ENCODE measurements at places on chromosomes 4 and X. TPM values are rescaled to one million over a fixed set of nuclear protein-coding genes. Genes with fewer than 3 reads are reported as not detected.

Gene IDUA
- polyA plus RNA-seq: 13.2 TPM

- DNase-seq: no peak
These were observed 26.9 kb downstream of the GK2 start for GRCh38 chr4:79381161-79381560.

Gene FREM3
- not detected for polyA plus RNA-seq

- DNase-seq: no peak
These were observed 106.8 kb upstream of the SLC4A4 start for GRCh38 chr4:71232056-71232430.

- no peak for DNase-seq
These were observed 147.8 kb downstream of the ARHGAP10 start for GRCh38 chr4:147879676-147880075.

DNA sequence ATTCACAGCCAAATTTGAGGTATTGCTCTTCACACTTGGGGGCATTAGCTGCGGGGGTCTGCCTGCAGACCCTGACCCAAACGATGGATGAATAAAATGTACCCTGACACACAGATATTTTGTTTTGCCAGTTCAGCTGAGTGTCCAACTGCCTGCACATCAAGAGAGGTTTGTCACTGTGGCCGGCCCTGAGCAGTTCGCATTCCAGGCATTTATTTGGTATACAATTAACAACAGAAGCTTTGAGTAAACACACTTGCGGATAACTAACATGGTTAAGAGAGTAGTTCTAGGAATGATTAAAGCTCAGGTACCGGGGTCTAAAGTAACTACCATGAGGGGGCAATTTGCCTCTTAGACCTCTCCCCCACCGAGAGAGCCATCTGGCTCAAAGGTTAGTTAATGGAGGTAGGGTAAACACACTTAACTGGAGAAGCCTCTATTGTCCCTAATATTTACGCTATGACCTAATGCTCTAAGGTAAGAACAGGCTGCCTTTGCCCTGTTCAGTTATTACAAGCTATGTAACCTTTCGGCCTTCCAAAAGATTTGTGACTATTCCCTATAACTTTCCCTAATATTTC is 162.0 kb downstream of the SNCA start:
- no peak for DNase-seq

Gene ALPK1
- 11.8 TPM for polyA plus RNA-seq

- no peak for DNase-seq
These were observed 12.7 kb upstream of the CXCL8 start for GRCh38 chr4:73727685-73728084.

GRCh38 chr4:175504318-175504717 is 307.7 kb downstream of the GPM6A start:
- DNase-seq: no peak

GRCh38 chrX:1226249-1226648 is 13.8 kb upstream of the CRLF2 start:
- DNase-seq: no peak

DNA sequence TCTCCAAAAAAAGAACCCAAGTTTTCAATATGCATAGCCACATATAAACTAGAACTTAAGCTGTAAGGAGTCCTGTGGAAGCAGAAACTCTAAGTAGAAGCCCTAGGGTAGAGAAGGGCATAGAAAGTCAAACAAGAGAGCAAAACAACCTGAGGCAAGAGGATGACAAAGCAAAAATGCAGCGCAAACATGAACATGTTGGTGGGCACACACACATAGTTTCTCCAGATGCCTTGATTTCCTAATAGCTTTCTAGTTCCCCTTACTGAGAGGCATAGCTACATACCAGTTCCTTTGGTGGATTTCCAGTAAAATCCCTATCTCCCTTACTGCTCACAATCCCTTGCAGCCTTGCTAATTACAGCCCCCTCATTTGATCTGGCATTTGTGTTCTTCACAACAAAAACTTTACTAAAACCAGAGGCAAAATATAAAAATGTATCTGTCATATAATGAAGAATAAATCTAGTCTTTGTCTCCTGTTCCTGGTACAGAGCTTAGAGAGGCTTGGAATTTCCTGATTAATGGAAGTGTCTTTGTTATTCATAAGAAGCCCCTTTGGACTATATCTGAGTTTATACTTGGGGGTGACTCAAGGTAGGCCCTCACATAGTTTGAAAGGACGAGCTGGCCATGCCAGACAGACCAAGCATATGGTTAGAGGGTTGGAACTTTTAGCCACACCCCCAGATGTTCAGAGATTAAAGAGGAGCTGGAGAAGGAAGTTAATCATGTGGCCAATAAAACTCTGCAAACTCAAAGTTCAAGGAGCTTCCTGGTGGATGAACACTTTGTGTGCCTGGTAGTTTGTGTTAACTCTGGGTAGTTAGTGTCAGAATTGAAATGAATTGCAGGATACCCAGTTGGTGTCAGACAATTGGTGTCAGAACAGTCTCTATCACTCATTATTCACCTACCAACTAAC is 52.7 kb upstream of the ZCCHC13 start:
- DNase-seq: peak; percentile 46

Gene MAGEA2
- polyA plus RNA-seq: not detected

Gene SMIM31
- not detected for polyA plus RNA-seq

DNA sequence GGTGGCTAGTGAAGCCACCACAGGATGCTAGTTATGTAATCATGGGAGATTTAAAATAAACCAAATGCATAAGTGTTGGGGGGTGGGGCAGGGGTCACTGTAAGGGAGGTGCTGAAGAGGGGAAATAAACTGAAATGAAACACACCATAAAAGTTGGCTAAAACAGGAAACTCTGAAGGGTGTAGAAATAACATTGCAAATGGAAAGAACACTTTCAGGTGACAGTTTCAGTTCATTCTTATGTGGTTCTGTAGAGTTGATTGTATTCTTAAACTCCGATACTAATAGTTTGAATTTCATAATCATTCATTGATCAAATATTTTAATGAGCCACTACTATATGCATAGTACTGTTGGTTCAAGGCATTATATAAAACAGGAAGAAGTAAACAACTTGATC is 80.1 kb downstream of the HDAC8 start:
- no peak for DNase-seq

DNA sequence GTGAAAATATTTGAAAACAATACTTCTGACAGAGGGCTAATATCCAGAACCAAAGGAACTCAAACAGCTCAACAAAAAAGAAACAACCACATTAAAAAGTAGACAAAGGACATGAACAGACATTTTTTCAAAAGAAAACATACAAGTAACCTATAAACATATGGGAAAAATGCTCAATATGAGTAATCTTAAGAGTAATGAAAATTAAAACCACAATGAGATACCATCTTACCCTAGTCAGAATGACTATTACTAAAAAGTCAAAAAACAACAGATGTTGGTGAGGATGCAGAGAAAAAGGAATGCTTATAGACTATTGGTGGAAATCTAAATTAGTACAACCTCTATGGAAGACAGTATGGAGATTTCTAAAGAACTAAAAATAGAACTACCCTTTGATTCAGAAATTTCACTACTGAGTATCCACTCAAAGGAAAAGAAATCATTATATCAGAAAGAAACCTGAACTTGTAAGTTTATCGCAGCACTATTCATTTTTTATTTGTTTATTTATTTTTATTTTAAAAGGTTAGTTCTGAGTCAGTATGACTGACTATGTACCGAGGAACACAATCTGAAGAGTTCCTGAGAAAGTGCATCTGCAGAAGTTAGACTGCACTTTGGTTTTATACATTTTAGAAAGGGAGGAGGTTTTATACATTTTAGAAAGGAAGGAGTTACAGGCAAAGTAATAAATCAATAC is 231.3 kb downstream of the INPP4B start:
- DNase-seq: peak; percentile 56

Gene HSFX2
- polyA plus RNA-seq: 0.29 TPM

Gene PRPS1
- 64.9 TPM for polyA plus RNA-seq

DNA sequence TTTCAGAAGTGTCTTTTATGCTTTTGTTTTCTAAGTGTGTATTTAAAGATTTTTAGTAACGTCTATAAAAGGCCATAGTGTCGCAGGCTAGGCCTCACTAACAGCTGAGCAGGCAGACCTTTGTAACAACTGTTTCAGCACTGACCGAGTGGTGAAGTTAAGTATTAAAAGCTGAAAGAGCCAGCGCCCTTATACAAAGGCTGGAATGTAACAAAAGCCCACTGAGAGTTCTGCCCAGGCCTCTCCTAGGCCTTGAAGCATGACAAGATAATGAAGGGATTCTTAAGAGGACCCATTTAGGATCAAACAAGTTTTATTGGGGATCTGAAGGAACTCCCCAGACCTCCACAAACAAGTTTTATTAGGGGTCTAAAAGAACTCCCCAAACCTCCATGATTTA is 722.5 kb upstream of the PRKX start:
- DNase-seq: no peak

- no peak for DNase-seq
These were observed at the start of gene CXCL3 for GRCh38 chr4:74038425-74039314. Gene CXCL3 (minus strand): TSS chr4:74038689. CDS start chr4:74038611, 78 bp downstream.

Gene PDZD11
- polyA plus RNA-seq: 91.9 TPM

DNA sequence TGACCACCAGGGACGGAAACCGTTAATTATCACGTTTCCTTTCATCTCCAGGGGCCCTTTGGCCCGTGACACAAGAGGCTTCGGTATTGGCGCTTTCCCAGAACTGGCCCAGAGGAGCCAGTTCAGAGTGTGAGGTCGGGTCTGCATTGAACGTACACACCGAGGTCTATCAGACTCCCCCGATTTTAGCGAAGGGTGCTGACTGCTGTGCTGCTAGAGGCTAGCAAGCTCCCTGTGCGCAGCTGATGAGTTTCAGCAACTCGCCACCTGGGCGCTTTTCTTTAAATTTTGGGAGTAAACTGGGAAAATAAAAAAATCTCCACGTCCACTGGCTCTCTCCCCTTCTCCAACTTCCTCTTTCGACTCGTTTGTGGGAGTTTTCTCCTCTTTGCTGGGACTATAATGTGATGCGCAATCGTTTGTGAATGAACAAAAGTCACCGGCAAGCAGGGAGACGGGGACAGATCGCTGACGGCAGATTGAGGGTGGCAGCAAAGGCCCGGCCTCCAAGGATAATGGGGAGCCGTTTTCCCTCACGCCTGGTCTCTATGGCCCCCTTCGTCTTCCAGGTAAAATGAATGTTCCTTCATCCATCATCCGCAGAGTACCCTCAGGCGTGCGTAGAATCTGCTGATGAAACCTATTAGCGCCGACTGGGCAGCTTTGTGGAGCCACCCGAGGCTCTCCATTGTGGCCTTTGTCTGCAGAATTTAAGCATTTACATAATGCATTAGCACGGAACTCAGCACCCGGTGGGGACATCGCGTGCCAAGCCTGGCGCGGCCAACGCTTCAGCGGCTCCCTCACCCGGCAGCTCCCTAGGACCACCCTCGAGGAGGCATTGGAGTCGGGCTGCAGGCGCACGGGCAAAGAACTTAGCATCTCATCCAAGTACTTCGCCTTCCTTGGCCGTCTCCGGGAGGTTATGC is 1.6 kb upstream of the LRAT start:
- DNase-seq: no peak

DNA sequence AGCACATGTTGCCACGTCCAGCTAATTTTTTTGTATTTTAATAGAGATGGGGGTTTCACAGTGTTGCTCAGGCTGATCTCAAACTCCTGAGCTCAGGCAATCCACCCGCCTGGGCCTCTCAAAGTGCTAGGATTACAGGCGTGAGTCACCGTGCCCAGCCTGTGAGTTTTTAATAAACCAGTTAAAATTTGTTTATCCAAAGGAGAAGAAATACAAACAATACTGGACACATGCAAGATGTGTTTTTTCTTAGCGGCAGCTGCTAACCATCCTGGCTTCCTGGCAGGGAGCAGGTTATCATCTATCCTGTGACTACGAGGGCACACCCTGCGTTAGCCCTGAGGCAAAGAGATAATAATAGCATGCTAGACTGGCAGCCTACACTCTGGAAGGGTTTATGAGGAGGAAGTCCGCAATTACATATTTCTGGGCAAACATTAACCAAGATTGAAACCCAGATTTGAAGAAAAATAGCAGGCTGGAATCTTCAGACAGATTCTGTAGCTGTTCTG is 191.4 kb downstream of the SPRY1 start:
- DNase-seq: peak; percentile 83

Gene TMEM192
- polyA plus RNA-seq: 11.1 TPM

Gene ZCCHC12
- not detected for polyA plus RNA-seq

DNA sequence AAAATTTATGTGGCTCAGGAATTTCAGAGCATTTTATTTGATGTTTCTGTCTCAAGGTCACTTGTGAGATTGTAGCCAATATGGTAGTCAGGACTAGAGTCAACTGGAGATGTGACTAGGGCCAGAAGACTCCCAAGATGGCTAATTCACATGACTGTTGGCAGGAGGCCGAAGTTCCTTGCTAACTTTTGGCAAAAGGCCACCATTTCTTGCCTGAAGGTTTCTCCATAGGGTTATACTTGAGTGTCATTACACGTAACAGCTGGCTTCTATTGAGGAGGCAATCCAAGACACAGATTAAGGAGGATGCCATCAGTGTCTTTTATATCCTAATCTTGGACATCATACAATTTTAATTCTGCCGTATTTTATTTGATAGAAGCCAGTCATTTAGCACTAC is 162.3 kb upstream of the MAOA start:
- DNase-seq: no peak

DNA sequence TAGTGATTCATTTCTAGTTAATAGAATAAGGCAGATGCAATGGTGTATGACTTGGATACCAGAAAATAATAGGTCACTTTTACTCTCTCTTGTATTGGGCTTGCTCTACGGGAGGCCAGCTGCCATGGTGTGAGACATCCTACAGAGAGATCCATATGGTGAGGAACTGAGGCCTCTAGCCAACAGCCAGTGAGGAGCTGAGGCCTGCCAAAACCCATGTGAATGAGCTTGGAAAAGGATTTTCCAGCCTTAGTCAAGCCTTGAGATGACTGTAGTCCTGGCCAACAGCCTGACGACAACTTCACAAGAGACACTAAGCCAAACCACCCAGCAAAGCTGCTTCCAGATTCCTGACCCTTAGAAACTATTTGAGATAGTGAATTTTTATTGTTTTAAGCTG is 1300.2 kb downstream of the RAPGEF2 start:
- no peak for DNase-seq
